ENCODE measurements at places on chromosomes 12 and 14.

GRCh38 chr12:19432309-19433170 is 6.8 kb upstream of the AEBP2 start:
- DNase-seq = no peak

DNA sequence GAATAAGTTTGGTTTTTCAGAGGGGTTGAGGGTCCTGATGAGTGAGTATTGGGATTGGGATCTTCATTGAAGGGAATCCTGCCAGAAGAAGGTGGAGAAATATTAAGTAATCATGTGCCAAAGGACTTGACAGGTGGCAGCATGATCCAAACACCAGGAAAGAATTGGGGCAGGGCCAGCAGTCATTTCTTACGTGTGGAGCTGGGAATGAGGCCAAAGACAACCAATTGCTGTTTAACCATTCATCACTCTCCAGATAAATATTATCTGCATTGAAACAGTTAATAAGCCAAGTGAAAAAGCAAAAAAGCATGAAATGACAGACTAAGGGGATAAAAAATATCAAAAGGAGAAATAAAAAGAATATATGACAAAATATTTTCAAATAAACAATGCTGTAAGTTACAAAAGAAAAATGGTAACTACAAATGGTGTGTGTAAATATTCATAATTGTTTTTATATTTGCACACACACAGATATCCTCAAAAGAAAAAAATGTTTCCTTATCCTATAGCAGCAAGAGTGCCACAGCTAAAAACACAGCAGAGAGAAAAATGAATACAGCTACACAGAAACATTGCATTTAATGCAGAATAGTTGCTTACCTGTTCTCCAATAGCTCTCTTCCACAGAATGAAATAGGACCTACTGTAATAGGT is 26.2 kb downstream of the C2CD5 start:
- no peak for DNase-seq

- no peak for DNase-seq
Observed at GRCh38 chr12:48739618-48740269, 23.2 kb upstream of the CCNT1 start.

DNA sequence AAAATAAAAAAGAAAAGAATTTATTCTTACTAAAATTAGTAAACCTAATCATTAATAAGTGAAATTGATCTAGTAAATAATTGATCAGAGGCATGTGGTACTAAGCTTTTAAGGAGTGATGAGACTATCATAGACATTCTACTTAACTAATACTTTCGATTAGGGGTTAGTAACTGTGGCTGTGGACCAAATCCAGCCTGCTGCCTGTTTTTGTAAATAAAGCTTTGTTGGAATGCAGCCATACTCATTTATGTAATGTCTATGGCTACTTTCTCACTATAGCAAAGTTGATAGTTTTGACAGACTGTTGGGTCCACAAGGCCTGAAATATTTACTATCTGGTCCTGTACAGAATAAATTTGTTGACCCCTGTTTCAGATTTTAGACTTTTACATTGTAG is 63.2 kb downstream of the PLEKHA5 start:
- no peak for DNase-seq

DNA sequence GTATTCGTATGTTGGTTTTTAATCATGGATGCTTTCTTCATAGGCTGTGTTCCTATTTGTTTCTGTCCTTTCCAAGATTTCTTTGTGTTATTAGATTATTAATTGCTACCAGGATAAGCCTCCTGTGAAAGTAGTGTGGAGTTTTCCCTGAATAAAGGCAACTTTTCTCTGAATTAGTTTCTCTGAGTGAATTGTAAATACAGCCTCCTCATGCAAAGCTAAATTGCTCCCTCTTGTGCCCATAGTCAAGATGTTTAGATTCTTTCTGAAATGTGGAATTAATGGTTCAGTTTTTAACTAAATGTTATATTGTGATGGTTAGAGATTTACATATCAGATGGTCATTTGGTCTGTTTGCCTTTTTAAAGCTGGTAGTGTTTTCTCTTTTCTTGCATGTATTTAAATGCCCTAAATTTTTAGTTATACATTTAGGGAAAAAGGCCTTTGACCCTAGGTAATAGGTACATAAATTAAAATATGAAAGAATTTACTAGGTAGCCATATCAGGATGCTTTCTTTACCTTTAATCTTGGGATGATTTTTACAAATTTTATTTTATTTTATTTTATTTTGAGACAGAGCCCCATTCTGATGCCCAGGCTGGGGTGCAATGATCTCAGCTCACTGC is 8.9 kb downstream of the APAF1 start:
- peak; percentile 68 for DNase-seq

DNA sequence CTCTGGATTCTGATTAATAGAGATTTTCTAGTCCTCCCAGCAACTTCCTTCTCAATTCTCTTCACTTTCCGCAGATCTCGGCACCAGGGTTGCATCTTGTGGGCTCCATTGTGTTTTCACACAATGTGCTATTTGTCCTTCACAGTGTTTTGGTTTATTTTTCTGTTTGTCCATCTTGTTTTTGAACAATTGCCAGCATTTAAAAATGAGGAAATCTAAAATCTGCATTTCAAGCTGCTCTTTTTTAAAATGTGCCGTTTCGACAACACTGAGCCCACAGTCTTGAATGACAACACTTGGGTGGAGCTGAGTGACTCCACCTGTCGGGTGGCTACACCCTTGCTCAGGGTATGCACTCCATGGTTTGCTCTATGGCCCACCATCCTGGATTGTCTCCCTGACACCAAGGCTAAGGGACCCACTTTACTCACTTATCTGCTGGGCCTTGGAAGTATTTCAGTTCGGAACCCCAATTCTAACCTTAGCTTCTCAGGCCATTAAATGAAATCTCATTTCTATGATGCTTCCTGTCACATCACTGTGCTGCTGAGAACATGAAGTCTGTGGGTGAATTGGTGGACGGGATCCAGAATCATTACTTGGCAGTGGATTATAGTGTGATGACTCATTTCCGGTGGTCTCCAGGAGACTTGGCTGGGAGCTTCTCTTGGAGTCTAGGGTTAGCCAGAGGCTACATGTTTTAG is 3.4 kb upstream of the MYRFL start:
- no peak for DNase-seq

- peak; percentile 88 for DNase-seq
Observed at GRCh38 chr12:53221203-53222080, 10.6 kb downstream of the RARG start.

DNA sequence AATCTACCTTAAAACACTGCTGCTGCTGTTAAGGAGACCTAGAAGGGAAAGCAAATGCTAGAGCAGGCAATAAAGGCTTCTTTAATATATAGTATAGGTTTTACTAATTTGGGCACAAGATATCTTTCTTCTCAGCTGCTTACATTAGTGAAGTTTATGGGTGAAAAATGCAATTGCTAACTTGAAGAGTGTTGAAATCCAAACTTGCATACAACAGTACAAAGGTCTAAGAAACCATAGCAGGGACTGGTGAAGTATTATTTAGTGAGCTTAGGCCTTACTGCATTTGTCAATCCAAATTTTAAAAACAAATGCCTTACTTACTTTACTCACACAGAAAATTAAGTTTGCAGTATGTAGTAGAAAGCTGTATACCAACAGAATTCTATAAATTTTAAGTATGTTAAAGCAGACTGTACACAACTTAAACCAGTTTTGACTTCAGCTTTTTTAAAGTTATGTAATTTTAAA is 1.4 kb upstream of the AP4S1 start:
- DNase-seq = no peak

DNA sequence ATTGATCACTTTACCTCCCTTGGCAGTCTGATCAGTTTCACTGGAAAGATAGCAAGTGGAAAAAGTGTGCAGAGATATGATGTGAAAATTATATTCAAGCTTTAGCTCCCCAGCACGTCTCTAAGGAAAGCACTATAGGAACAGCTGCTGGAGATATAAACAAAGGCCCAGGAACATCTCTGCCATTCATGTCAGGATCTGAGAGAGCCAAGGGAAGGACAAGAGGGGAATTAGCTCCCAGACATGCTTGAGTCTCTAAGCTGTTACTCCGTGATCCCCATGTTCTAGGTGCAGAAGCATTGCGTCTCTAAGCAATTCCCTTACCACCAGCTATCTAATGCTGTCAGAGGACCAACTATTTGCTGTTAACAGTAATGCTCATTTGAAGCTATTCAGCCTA is 700.2 kb downstream of the DIO2 start:
- no peak for DNase-seq

- no peak for DNase-seq
Observed at GRCh38 chr14:40362856-40363255, 930.6 kb upstream of the FBXO33 start.

- no peak for DNase-seq
Observed at GRCh38 chr14:91599994-91600393, 89.9 kb upstream of the PPP4R3A start.

GRCh38 chr12:30624009-30624408 is 71.7 kb downstream of the IPO8 start:
- no peak for DNase-seq

DNA sequence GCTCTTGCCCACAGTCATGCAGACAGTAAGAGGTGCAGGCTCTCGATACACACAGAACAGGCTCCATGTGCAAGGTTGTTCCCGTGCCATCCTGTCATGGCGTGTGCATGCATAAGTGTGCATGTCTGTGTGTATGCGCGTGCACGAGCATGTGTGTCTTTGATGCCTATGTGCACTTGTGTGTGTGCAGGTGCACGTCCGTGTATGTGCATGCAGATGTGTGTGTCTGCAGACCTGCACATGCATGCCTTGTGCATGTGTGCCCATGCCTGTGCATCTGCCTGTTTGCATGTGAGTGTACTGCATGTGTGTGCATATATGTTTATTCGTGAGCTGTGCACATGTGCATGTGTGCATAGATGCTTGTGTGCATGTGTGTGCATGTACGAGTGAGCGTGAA is 309.8 kb downstream of the TMEM121 start:
- DNase-seq = no peak

DNA sequence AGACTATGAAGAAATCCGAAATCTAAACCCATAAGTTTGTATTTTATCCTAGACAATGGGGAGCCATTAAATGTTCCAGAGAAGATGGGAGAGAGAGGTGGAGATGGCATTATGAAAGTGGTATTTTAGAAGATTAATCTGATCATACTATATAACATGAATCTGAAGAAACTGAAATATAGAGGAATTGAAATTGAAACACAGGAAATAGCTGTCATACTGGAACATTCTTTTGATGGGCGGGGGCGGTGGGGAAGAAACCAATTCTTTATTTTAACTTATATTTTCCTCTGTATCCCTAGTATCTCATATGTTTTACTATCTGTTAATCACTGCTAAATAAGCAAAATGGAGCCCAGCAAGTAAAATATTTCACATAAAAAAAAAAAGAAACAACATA is 27.0 kb upstream of the FOXN3 start:
- peak; percentile 25 for DNase-seq

GRCh38 chr12:64912516-64913255 is 88.2 kb downstream of the TBC1D30 start:
- DNase-seq = no peak

GRCh38 chr12:15209782-15210181 is 11.4 kb downstream of the RERG start:
- no peak for DNase-seq

GRCh38 chr14:76639606-76640229 is 121.5 kb upstream of the VASH1 start:
- no peak for DNase-seq

DNA sequence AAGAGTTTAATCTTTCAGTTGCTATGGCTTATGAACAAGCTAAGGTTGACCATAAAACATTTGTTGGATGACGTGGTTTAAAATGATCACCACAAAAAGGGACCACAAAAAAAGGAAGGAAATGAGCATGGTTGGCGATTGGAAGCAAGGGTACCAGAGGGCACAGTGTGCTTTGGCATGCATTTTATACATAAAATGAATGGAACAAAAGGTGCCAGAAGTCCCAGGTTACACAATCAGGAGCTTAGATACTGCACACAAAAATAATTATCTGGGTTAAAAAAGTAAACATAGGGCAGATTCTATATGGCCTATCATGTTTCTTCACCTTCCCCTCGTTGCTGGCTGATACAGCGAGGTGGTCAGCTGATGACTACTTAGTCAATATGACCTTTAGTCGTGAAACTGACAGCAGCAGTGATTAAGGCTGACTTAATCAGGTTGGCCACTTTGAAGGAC is 50.7 kb downstream of the ZC3H14 start:
- peak; percentile 7 for DNase-seq

GRCh38 chr12:89162589-89163261 is 189.6 kb downstream of the DUSP6 start:
- peak; percentile 12 for DNase-seq

DNA sequence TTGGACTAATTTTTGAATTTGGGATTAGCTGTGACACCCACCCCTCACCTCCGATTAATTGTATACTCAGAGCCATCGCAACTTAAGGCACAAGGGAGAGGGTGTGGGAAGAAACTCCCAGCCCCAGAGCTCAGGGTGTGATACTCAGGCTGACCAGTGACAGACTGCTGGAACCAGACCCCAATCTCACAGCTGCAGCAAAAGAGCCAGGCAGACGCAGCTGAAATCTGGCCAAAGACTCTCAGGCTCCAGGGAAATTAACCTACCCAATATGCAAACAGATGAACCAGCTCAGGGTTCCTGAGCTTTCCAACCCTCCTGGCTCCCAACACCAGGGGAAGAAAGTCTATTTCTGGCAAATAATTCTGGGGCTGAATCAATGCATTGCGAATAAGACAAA is 30.5 kb downstream of the ANAPC7 start:
- DNase-seq = no peak

- no peak for DNase-seq
Observed at GRCh38 chr12:92722897-92723296, 20.1 kb downstream of the PLEKHG7 start.

GRCh38 chr14:70073924-70074566 is 114.7 kb downstream of the SLC8A3 start:
- peak; percentile 75 for DNase-seq

GRCh38 chr14:68950111-68950510 is 29.0 kb downstream of the ACTN1 start:
- DNase-seq = no peak

GRCh38 chr12:13101821-13102375 is 1.6 kb downstream of the GSG1 start:
- DNase-seq = no peak

DNA sequence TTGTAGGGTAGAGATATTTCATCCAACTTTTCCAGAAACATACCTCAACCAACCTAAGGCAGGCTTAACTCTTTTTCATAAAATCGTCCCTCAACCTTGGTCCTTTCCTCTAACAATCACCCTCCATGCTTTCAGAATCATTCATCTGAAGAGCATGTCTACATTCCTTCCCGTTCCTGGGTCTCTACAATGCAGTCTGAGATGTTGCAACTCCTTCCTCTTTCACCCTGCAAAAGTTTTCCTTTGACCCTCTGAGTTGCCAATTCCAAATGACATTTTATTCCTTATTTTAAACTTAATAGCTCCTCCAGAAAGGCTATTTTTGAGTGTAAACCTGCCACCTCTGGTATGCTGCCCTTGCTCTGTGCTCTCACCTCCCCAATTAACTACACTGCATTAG is 16.7 kb downstream of the SLC7A7 start:
- DNase-seq = no peak

GRCh38 chr12:116317986-116318575 is 40.6 kb upstream of the MED13L start:
- DNase-seq = no peak

DNA sequence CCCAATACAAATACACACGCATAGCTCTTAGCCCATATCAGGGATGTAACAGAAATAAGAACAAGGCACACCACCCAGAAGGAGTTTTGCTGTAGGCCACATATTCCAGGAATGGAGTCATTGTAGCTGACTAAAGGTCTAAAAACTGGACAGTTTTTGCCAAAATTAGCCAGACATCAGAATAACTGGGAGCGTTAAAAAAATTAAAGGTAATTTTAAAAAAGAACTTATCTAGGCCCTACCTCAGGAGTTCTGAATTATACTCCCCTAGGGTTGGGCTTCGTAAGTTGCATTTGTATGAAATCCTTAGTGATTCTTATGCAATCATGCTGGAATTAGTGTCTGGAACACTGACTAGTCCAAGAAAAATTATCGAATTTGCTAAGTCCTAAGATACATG is 987.7 kb downstream of the GALC start:
- DNase-seq = no peak

Data from GM20000 (cell line).